NCI-H1092 treated with DMSO at 0.1 percent for 48 hours (cell line): ENCODE measurements at places on chromosomes 7 and 10.
A peak's percentile ranks its signal among the peaks of the same experiment; 100 is the strongest.

- DNase-seq, result no peak
Measured at GRCh38 chr7:159146084-159146858, 1.6 kb upstream of the VIPR2 start.

DNA sequence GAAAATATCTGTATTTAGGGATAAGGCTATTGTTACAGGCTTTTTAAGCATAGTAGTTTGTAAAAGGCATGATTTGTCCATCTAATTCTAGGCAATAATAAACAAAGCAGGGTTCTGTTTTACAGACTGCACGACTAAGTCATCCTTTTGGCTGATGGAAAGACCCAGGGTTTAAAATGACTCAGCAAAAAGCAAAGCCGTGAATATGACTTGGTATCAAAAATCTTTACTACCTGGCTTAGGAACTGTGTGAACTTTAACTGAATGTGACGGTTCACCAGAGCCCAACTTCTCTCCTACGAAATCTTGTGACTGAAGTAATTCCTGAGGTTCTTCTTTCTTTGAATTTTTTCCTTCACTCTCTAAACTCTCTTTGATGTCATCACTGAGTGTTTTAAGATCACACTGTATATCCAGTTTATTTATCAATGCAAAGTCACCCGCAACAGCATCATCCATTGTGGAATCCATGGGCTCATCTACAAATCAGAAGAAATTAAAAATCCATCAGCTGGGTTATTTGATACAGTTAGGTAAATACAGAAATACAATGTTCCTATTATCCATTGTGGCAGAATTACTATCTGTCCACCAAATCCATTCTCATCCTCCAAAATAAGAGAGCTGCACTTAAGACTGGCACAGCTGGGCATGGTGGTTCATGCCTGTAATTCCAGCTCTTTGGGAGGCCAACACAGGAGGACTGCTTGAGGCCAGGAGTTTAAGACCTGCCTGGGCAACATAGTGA, 17.0 kb downstream of the ATE1 start:
- no peak for DNase-seq

GRCh38 chr10:102683736-102684135, 30.5 kb downstream of the ARL3 start:
- no peak for DNase-seq

- no peak for DNase-seq
Measured at GRCh38 chr7:26858241-26858715, 6.1 kb downstream of the SKAP2 start.

DNA sequence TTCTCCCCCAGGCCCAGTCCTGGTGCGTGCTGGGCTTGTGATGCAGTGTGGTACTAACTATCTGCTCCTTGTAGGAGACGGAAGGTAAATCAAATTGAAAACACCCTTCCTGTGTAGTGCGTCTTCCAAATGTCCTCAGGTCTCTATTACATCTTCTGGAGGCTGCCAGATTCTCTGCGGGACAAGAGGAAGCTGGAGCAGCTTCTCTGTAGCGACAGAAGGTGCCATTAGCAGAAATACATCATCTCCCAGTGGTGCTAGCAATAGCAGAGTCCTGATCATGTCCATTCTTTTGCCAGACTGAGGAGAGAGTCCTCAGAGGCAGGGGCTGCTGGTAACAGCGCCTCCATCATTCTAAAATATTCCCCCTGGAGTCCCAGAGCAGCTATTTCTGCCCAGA, 675.2 kb downstream of the LRMDA start:
- no peak for DNase-seq

DNA sequence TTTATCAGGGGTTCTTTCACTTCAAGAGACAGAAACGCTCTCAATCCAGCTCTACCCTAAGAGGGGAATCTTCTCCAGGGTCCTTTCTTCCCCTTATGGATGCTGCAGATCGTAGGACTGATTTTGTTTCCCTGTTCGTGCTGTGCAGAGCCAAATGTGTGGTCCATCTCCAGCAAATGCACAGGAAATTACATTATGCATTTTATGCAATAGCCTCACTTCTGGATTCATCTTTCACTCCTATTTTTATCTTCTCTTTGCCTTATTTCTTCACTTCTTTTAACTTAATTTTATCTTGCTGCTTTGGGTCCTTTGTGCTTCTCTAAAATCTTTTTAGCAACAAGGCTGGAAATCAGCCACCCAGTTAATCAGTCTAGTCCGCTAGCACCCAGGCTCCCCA, 184.5 kb upstream of the INHBA start:
- no peak for DNase-seq

DNA sequence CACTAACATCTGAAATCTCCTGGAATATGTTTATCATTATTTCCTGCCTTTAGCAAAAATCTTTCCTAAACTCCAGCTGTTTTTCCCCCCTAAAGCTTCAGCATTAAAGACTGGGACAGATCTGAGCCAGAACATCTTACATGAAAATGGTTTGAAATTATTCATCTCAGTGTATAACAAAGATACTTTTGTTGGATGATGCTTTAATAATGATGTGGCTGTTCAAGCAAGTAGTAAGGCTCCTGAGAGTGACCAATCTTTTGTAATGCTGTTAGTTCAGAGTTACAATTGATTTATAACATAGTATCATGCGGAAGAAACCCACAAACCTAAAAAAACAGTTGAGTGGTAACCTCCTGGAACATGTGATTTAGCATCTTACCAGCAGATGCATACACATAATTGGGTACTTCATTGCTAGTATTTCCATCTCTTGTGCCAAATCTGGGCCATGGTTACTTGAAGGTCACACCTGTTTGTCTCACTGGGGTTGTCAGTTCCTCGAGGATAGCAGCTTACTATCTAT, 1.5 kb downstream of the BZW2 start:
- peak; percentile 13 for DNase-seq

- peak; percentile 31 for DNase-seq
Measured at GRCh38 chr7:18498341-18498740, 2.8 kb downstream of the HDAC9 start.
